ENCODE measurements at places on chromosomes 7 and 10.

GRCh38 chr7:10116511-10116910 is 857.2 kb upstream of the PHF14 start:
- DNase-seq, result no peak

GRCh38 chr10:110524179-110524858 is 26.6 kb downstream of the DUSP5 start:
- DNase-seq, result no peak

DNA sequence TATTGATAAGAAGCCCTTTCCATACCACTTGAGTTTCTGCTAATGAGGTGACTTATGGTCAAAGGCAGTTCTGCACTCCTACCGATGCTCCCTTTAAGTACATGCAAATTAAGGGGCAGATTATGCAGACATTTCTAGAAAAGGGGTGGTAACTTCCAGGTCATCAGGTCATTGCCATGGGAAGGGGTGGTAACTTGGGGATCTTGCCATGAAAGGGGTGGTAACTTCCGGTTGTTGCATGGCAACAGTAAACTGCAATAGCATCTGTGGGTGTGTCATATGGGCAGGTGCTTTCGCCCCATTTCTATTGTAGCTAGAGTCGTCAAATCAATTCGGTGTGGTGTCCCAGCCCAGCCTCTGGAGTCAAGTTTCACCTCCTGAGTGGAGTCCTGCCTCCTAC is 150.9 kb downstream of the UBE2H start:
- no peak for DNase-seq

- no peak for DNase-seq
Observed at GRCh38 chr7:57354679-57355338, 95.2 kb upstream of the ZNF716 start.

- no peak for DNase-seq
Observed at GRCh38 chr7:139626817-139627216, 103.3 kb downstream of the CLEC2L start.

DNA sequence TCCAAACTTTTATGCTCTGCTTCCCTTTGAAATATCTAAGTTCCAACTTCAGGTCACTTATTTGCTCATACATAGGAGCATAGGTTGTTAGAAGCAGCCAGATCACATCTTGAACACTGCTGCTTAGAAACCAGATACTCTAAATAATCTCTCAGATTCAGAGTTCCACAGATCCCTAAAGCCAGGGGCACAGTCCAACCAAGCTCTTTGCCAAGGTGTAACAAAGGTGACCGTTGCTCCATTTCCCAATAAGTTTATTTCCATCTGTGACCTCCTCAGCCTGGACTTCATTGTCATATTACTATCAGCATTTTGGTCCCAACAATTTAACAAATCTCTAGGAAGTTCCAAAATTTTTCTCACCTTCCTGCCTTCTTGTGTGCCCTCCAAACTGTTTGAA is 52.8 kb downstream of the TRIM24 start:
- DNase-seq, result no peak

GRCh38 chr10:8437896-8438295 is 383.4 kb downstream of the GATA3 start:
- DNase-seq, result no peak

DNA sequence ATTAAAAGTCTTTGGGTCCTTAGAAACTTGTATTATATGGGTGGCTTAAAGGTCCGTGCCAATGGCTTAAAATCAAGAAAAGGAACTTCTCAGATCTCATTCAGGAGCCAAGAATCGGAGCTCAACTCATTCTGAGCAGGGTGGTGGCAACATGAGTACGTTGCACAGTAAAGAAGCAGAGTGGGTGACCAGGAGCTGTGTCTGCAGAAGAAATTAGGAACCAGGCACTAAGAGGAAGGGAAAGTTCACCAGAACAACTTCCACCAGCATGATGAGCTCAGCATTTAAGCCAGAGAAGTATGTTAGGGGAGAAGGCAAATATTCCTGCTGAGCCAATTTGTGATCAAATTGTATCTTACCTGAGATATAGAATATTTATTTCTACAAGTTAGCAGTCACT is 236.0 kb upstream of the NRP1 start:
- peak; percentile 89 for DNase-seq

- no peak for DNase-seq
Observed at GRCh38 chr7:151699147-151699927, 177.6 kb downstream of the PRKAG2 start.

- DNase-seq, result no peak
Observed at GRCh38 chr10:102113956-102114857, 6.0 kb downstream of the LDB1 start.

DNA sequence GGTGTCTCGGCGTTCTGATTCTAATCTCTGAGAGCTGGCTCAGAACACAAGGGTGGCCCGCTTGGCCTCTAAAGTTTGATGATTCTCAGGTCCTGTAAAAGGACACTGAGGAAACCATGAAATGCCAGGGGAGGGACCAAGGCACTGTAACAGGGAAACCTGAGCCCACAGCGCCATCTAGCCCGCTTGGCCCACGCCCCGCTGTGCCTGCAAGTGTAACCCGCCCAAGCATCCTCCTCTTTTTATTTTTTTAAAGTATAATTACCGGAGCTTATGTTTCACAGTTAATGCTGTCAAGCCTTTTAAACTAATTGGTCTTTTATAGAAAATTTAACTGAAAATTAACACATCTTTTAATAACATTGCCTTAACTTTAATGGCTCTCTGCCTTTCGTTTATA is 734.7 kb downstream of the KCNMA1 start:
- DNase-seq, result peak; percentile 8

DNA sequence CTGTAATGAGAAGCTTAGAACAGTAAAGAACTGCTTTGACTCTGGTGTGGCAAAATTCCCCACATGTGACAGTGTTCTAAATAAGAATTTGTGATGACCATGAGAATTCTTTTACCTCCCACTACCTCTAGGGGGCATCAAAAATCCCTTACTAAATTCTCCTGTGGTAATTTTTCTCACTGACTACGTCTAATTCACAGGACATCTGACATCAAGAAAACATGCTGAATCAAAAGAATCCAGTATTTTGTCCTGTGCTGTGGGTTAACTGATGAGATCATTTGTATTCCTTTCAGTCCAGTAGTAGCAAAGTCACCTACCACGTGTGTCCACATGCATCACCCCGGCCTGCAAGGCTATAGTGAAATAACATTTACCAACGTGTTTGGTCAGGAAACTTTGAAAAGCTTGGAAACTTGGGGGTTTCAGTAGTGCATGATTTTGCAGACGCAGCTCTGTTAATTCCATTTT is 103.8 kb downstream of the ATE1 start:
- DNase-seq, result peak; percentile 44

DNA sequence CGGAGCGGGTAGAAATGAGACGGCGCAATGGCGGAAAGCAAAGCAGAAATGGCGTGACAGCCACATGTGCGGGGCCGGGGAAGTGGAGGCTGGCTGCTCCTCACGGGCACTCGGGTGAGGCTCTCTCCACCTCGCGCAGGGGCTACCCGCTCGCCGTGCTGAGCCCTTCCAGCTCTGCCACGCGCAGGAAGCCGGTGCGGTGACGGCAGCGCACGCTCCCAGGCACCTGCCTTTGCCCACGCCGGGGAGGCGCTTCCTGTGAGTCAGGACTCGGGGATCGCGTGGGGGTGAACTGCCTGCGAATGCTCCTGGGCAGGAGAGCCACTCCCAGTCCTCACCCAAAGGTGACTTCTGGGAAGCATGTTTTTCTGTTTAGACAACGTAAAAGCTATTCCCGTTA is 431.2 kb downstream of the GLRX3 start:
- DNase-seq, result no peak

DNA sequence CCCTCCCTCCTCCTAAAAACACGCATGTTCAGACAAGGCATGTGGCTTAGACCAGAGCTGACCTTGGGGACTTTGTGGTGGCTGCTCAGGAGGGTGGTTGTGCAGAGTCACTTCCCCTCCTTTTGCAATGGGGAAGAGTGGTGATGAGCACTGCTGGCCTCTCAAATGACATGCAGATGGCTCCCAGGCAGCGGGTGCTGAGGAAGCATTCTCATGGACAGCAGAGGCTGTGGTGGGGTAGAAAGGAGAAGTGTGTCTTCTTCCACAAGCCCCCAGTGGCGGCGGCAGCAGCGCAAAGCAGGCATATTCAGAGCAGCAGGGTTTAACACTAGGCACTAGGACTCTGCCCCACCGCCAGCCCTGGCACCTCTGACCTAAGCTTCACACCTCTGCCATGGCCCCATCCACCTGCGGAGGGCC is 105.9 kb upstream of the ANLN start:
- peak; percentile 98 for DNase-seq

- no peak for DNase-seq
Observed at GRCh38 chr7:26458466-26459145, 166.9 kb downstream of the SNX10 start.

DNA sequence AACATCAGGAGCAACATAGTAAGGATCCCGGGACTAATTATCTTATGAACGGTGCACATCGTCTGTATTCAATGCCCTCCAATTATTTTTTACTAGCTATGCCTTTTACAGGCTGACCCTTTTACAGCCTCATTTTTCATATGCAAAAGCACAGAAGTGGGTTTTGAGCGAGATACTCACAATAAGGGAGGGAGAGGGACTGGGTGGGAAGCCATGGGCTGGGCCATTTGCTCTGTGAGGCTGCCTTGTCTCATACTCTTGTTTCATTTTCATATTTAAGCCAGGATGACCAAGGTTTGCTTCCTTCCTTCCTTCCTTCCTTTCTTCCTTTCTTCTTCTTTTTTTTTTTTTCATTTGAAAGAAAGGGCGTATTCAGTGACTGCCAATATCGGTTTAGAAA is 259.3 kb downstream of the TRIL start:
- DNase-seq, result no peak

DNA sequence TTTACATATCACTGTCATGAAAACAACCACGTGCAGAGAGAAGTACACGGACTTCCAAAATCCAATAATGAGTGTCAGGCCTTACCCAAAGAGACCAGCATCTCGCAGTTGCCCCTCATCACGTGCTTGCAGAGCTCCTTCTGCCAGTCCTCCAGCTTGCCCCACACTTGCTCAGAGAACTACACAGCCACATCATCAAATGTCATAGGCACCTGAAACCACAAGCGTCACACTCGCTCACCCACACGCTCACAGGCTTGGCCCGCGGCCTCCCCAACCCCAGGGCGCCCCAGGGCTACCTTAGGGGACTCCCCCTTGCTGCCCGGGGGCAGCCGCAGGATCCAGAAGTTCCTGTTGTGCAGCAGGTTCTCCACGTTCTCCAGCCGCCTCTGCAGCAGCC is 123.4 kb upstream of the ZNF746 start:
- DNase-seq, result no peak

GRCh38 chr7:95919556-95919955 is 147.2 kb downstream of the DYNC1I1 start:
- no peak for DNase-seq

GRCh38 chr10:120998251-120998650 is 147.1 kb downstream of the WDR11 start:
- DNase-seq, result no peak

- peak; percentile 91 for DNase-seq
Observed at GRCh38 chr7:134212576-134213546, 85.7 kb downstream of the LRGUK start.

GRCh38 chr10:84845628-84846261 is 517.4 kb downstream of the CCSER2 start:
- no peak for DNase-seq

DNA sequence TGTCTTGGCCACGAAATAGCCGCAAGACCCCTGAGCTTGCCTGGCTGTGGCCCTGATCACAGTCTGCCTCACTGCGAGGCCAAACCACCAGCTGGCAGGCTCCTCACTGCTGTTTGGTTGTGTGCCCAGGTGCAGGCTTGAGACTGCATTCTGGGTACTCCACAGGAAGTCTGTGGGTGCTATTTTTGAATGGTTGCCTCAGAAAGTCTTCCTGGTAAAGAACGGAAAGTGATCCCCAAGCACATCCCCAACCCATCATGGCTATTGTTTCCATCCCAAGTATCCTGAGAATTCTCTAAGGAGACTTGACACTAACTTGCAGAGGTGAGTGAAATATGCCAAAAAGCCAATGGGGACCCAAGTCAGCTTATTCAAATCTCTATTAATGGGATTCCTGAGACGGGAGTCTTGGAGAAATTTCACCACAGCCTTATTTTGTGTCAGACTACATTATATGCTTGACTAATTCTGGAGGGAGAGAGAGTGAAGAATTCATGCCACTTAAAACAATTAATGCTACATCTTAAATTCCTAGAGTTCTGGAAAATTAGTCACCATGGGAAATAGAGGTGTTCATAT is 170.9 kb downstream of the RAMP3 start:
- DNase-seq, result no peak

DNA sequence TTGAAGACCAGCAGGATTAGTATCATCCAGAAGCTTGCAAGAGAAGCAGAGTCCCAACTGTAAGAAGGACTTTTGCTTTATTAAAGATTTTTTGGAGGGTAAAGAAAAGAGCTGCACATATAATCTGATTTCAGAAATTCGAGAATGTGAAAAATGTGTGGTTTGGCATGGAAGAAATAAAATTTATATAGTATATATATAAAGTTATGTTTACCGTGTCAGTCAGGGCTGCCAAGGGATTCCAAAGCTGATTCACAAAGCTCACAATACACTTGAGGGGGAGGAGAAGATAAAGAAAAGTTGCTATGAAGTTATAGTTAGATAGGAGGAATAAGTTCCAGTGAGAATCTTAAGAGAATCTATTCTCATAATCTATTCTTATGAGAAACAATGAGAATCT is 231.8 kb upstream of the CACNA2D1 start:
- DNase-seq, result no peak

DNA sequence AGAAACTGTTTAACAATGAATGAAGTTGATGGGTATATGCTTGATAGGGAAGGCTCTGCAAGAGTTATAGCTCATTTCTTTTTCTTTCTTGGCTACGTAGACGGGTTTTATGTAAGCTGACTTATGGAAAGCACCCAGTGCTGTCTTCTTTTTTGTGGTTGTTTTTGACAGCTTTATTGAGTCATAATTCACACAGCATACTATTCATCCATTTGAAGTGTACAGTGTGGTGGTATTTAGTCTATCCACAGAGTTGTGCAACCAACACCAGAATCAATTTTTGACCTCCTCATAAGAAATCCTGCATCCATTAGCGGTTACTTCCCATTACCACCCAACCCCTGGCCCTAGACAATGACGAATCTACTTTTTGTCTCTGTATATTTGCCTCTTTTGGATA is 240.6 kb upstream of the KIAA1217 start:
- DNase-seq, result no peak

DNA sequence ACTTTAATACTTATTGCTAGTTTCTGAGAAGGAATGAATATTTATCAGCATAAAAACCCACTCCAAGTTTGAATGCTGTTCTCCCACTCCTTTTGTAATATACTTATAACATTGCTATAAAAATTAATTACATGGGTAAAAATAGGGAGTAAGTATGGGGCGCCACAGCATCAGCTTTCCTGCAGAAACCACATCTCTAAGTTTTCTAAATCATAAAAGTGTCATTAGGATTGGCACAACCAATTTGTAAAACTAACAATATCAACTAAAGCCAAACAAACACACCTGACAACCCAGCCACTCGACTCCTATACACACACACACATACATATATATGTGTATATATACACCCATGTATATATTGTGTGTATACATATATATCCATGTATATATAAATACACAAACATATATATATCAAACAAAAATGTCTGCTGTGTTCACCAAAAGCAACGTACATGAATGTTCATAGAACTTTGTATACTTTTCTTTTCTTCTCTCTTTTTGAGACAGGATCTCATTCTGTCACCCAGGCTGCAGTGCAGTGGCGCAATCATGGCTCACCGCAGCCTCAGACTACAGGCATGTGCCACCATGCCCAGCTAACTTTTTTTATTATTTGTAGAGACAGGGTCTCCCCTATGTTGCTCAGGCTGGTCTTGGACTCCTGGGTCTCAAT is 14.8 kb upstream of the LRRC17 start:
- peak; percentile 44 for DNase-seq
